ENCODE measurements at places on chromosomes 1 and 21.
A peak's percentile ranks its signal among the peaks of the same experiment; 100 is the strongest.

GRCh38 chr1:160996178-160996577, 24.8 kb downstream of the F11R start:
- no peak for DNase-seq

DNA sequence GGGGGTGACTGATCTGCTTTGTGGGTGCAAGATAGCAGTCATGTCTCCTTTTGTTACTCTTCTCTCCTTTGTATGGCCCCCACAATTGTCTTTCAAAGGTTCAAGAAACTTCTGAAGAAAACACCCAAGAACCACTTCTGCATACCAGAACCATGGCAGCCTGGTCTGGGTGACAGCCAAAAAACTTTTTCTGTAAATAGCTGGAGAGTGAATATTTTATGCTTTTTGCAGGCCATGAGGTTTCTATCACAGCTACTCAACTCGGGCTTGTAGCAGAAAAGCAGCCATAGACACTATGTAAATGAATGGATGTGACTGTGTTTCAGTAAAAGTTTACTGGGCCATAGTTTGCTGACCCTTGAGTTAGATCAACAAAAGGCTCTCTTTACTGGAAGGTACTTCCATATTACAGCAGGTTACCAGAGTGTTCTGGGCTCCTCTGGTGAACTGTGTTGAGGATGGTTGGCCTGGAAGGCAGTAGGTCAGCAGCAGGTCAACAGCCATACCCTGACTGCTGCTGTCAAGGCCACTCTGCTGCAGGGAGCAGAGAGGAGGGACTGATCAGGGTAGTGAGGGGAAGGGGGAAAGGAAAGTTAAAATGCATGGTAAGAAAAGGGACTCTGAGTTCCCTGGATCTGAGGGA, 116.4 kb downstream of the GDAP2 start:
- no peak for DNase-seq

- peak; percentile 64 for DNase-seq
Observed at GRCh38 chr1:33396188-33397124, 34.4 kb downstream of the PHC2 start.

DNA sequence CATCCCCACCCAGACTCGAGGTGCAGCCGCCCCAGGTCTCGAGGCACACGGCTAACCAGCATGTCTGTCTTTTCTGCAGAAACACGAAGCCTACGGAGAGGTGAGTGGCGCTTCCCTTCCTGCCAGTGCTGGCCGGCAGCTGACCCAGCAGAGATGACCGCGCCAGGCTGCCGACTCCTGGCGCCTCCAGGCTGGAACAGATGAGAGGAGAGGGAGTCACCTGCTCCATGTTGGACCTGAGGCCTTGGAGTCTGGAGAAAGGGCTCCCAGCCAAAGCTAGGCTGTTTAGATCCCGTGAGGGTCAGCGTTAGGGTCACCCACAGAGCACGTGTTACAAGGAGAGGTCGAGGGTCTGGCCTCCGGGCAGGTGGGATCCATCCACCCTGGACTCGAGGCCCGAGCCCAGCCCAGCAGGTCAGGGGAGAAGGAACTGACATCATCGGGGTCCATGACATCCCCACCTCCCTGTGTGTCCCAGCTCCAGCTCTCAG, 14.9 kb downstream of the COL6A2 start:
- DNase-seq = no peak

- no peak for DNase-seq
Observed at GRCh38 chr1:54851936-54852524, 35.0 kb downstream of the DHCR24 start.

DNA sequence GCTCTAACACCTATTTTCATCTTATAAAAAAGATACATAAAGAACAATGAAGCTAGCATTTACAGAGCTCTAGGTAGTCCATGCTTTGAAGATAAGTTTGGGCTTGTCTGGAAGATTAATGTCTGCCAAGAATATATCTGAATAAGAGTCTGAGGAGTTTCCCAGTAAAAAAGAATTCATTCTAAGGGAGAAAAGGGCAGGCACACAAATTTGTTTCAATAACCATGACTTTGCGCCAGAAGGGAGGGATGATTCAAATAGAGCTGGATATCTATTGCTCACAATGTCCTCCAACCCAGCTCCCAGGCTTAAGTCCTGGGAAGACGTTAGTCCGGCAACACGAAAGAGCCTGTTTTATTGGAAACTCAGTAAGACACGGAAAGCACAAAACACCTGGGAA, 9.7 kb upstream of the TTLL7 start:
- DNase-seq = no peak

Data from common myeloid progenitor, CD34-positive (primary cell).